Right lung (tissue), 10 donors: ENCODE measurements at places on chromosomes 2 and 18. TPM values are rescaled to one million over a fixed set of nuclear protein-coding genes. Genes with fewer than 3 reads are reported as not detected.

TMEM200C gene
- 4.2 TPM for polyA plus RNA-seq

EVX2 gene
- polyA plus RNA-seq: not detected

DNA sequence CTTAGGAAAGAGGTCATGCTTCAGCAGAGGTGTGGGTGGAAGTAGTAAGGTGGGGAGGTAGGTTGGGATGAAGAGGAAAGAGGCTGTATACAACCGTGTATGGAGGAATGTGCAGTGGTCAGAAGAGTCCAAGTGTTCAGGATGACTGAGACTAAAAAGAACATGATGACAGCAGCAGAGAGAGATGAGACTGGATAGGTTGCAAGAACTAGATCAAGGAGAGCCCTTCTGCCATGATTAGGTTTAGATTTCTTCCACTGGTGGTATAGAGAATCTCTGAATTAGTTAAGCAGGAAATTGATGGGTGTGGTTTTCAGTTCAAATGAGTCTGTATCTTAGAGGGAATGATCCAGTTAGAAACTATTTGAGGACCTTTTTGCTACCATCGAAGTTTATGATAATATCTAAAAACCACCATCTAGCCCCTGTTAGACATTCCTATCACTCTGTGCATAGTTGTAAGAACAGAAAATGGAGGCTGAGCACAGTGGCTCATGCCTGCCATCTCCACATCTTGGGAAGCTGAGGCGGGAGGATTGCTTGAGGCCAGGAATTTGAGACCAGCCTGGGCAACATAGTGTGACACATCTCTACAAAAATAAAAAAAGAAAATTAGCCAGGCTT lies 221.0 kb downstream of the LTBP1 start:
- no peak for DNase-seq

DNA sequence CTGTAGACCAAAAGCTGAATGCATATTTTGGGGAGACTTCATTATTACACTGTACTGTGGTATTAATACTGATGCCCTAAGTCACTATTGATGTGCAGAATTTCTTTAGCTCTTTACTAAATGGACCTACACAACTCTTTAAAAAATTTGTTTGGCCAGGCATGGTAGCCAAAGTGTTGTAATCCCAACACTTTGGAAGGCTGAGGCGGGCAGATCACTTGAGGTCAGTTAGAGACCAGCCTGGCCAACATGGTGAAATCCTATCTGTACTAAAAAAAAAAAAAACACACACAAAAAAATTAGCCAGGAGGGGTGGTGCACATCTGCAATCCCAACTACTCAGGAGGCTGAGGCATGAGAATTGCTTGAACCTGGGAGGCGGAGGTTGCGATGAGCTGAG lies 6.4 kb downstream of the TMEM182 start:
- no peak for DNase-seq

GRCh38 chr2:217846321-217846743 lies 156.5 kb downstream of the TNS1 start:
- DNase-seq: no peak
